Stimulated activated CD4-positive, alpha-beta T cell treated with anti-CD3 and anti-CD28 coated beads, Interleukin-4, amount 100 ng/mL, for 4 hours (primary cell): ENCODE measurements at places on chromosomes 13 and 19.

DNA sequence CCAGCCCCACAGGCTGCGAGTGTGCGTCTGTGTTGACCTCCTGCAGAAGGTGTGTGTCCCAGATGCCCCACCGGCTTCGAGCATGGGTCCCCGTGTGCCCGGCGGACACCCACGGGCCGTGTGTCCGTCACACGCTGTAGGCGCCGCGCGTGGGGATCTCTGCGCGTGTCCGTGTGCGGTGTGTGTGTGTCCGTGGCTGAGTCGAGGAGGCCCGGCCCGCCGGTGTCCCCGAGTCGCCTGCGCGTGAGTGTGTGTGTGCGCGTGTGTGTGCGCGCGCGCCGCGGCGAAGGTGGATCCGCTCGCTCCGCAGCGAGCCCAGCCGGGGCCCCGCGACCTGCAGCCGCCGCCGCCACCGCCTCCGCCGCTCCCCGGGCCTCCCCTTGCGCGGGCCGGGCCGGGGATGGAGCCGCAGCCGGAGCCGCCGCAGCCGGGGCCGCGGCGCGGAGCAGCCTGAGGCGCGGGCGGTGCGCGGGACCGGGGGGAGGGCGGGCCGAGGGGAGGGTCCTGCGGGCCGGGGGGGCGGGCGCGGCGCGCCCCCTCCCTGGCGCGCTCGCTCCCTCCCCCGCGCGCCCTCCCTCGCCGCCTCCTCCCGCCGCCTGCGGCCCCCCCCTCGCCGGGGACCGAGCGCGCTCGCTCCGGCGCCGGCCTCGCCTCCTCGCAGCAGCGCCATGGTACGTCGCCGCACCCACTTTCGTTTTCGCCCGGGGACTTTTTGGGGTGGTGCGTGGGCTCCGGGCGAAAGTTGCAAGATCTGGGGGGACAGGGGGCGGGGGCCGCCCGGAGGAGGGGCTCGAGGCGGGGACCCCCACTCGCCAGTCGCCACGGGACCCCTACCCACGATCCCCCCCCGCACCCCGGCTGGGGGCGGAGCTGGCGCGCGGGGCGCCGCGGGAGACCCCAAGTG is 7.1 kb upstream of the NFIC start:
- DNase-seq, result peak; percentile 76

GRCh38 chr13:107190065-107190464 is 622.1 kb upstream of the ARGLU1 start:
- no peak for DNase-seq

DNA sequence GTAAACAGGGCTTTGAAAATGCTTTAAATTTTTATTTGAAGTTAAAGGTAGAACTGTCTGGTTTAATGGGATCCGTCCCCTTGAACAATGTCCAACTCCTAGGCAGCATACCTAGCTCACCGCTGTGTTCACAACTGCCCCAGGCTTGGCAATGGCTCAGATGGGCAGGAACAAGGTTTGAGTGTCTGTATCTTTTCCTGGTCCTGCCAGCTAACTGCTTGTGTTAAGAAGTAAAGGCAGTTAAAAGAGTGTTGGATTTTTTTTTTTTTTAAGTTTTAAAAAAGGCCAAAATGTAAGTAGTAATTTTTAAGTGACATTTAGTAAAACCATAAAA is 66.7 kb upstream of the FNDC3A start:
- no peak for DNase-seq

DNA sequence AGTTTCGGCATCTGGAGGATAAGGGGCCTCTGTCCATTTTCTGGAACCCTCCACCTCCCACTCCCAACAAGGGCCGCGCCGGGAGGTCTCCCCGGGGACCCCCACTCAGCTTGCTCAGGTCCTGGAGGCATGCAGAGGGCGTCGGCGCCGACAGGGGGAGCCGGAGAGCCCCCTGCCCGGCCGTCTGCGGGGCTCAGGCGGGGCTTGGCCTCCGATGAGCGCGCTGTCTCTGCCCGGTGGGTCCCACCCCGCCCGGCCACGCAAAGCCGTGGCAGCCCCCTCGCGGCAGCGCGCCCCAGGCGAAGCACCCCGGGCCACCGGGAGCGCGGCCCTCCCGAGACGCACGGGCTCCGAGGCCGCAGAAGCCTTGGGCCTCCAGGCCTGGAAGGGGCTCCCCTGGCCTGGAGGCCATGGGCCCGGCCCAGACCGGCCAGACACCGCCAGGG is 149.7 kb upstream of the ZNF536 start:
- peak; percentile 20 for DNase-seq

DNA sequence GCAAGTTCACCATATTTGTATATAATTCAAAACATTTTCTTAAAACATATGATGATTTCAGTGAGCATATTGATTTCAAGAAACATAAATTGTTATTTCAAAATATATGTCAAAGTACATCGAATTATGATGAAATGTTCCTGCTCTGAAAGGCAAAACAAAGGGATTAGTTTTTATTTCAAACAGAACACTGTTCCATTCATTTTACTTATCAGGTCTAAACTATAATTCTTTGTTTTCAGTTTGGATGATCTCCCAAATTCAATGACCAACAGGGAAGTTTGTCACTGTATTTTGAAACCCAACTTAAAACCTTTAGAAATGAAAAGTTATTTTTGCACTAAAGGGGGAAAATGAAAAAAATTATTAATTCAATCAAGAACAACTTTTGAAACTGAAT is 610.2 kb downstream of the SLITRK1 start:
- no peak for DNase-seq

- DNase-seq, result peak; percentile 68
These were observed 22.3 kb upstream of the XPO4 start for GRCh38 chr13:20924758-20925394.

GRCh38 chr13:50788551-50789210 is 54.8 kb downstream of the DLEU7 start:
- DNase-seq, result no peak

DNA sequence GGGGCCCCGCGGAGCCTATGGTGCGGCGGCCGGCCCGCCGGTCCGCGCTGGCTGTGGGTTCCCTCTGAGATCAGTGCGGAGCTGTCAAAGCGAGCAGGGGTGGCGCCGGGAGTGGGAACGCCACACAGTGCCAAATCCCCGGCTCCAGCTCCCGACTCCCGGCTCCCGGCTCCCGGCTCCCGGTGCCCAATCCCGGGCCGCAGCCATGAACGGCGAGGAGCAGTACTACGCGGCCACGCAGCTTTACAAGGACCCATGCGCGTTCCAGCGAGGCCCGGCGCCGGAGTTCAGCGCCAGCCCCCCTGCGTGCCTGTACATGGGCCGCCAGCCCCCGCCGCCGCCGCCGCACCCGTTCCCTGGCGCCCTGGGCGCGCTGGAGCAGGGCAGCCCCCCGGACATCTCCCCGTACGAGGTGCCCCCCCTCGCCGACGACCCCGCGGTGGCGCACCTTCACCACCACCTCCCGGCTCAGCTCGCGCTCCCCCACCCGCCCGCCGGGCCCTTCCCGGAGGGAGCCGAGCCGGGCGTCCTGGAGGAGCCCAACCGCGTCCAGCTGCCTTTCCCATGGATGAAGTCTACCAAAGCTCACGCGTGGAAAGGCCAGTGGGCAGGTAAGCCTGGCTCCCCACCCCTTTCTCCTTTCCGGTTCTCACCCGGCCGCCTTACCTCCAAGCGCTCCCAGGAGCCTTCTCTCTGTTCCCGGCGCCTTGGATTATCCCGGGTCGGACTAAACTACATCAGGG is at the start of gene PDX1:
Gene PDX1, plus strand, starts transcription at position 67 of the 743 bp plus-strand sequence. Its CDS starts 139 bp downstream, at position 206.
- no peak for DNase-seq
